ENCODE measurements at places on chromosomes 4 and X. TPM values are rescaled to one million over a fixed set of nuclear protein-coding genes. Genes with fewer than 3 reads are reported as not detected.

GRCh38 chrX:13666836-13667235 is 13.9 kb downstream of the TCEANC start:
- no peak overlapping the region for H3K4me3 ChIP-seq
- H3K4me1 ChIP-seq, result peaks cover 27% of the 10 kb centered on the region
- no peaks in the 10 kb centered on the region for H3K27me3 ChIP-seq

- no peaks in the 10 kb centered on the region for H3K36me3 ChIP-seq
- H3K4me1 ChIP-seq, result no peaks in the 10 kb centered on the region
- no peaks in the 10 kb centered on the region for H3K27me3 ChIP-seq
- H3K4me3 ChIP-seq, result no peak overlapping the region
- DNase-seq, result no peak
Observed at GRCh38 chrX:10186355-10186754, 29.6 kb downstream of the CLCN4 start.

DNA sequence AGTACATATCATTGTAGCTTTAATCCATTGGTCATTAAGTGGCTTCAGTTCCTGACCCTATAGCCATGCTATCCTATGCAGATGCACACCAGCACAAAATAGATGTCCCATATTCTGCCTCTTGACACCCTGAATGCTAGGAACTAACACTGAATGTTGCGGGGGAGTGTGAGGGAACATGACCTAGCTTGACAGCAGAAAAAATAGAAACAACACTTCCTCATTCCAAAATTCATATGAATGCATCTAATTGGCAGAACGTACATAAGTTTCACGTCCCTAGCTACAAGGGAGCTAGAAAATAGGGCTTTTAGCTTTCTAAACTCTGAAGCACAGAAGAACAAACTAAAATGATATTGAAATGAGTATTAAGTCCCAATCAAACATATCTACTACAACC is 14.4 kb upstream of the DCAF8L1 start:
- H3K4me3 ChIP-seq, result no peak overlapping the region
- H3K27ac ChIP-seq, result no peak overlapping the region
- no peak for DNase-seq
- no peaks in the 10 kb centered on the region for H3K36me3 ChIP-seq
- no peaks in the 10 kb centered on the region for H3K27me3 ChIP-seq
- no peaks in the 10 kb centered on the region for H3K4me1 ChIP-seq

DNA sequence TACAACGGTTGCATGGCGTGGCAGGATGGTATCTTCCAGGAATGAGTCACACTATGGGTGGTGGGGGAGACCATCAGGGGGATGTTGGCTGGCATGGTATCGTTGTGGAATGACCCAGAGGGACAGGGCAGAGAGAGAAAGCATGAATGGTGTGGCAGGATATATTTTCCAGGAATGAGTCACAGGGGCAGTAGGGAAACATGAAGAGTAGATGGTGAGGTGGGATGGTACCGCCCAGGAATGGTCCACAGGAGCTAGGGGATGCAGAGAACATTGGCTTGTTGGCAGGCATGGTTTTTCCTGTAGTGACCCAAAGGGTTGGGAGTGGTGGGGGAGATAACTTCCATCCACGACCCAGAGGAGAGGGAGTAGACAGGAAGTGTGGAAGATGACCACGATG is 62.4 kb downstream of the MAOA start:
- no peaks in the 10 kb centered on the region for H3K4me1 ChIP-seq
- no peaks in the 10 kb centered on the region for H3K36me3 ChIP-seq
- H3K4me3 ChIP-seq, result no peak overlapping the region
- no peak overlapping the region for H3K27ac ChIP-seq
- no peaks in the 10 kb centered on the region for H3K27me3 ChIP-seq

GRCh38 chr4:113469926-113470325 is 291.6 kb downstream of the CAMK2D start:
- peak; percentile 46 for DNase-seq
- H3K36me3 ChIP-seq, result no peaks in the 10 kb centered on the region
- no peak overlapping the region for H3K4me3 ChIP-seq
- peak overlapping the region; percentile 8 for H3K27ac ChIP-seq
- peaks cover 38% of the 10 kb centered on the region for H3K4me1 ChIP-seq
- no peaks in the 10 kb centered on the region for H3K27me3 ChIP-seq

DNA sequence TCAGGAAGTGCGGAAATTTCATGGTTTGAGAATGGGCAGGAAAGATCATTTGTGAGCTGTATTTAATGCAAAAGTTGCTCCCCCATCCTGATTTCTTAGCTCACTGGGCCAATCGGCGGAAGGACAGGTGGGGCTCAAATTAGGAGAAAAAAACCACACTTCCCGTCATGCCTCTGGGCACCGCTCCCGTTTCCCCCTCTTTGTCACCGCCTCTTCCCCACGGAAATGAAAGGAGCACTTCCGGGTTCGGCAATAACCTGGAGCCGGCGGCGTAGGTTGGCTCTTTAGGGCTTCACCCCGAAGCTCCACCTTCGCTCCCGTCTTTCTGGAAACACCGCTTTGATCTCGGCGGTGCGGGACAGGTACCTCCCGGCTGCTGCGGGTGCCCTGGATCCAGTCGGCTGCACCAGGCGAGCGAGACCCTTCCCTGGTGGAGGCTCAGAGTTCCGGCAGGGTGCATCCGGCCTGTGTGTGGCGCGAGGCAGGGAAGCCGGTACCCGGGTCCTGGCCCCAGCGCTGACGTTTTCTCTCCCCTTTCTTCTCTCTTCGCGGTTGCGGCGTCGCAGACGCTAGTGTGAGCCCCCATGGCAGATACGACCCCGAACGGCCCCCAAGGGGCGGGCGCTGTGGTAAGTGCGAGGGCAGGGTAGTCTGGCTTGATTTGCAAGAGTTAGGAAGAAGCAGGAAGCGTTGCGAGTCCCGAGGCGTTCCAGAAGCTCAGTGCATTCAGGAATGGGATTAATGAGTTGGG is at the start of gene TMEM33:
Gene TMEM33, plus strand, starts transcription at position 529 of the 751 bp plus-strand sequence. Its CDS starts 56 bp downstream, at position 585.
- DNase-seq, result peak; percentile 93
- peaks cover 11% of the 10 kb centered on the region for H3K4me1 ChIP-seq
- H3K27me3 ChIP-seq, result no peaks in the 10 kb centered on the region
- H3K36me3 ChIP-seq, result no peaks in the 10 kb centered on the region
- peak within 1 kb of the TSS; percentile 96 for H3K27ac ChIP-seq

DNA sequence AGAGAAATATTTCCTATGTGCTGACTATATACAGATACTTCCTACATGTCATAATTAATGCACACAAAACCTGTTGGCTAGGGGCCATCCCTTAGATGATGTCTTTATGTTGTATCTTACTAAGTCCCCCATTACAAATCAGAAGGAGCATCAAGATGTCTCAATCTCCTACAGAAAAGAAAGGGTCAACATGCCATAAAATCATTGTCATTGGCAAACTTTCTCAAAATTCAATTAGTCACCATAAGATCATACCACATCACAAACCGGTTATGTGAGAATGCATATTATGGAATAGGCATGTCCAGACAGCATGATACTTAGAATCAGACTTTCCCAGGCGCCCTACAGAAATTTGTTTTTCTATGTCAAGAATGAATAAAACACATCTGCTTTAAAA is 175.2 kb upstream of the TET2 start:
- H3K4me3 ChIP-seq, result no peak overlapping the region
- H3K27me3 ChIP-seq, result no peaks in the 10 kb centered on the region
- H3K4me1 ChIP-seq, result peaks cover 3% of the 10 kb centered on the region
- no peak for DNase-seq
- no peaks in the 10 kb centered on the region for H3K36me3 ChIP-seq

- DNase-seq, result no peak
- no peak overlapping the region for H3K27ac ChIP-seq
- H3K36me3 ChIP-seq, result no peaks in the 10 kb centered on the region
- no peak overlapping the region for H3K4me3 ChIP-seq
- H3K27me3 ChIP-seq, result no peaks in the 10 kb centered on the region
- H3K4me1 ChIP-seq, result no peaks in the 10 kb centered on the region
Observed at GRCh38 chrX:131277543-131278136, 11.5 kb downstream of the IGSF1 start.

GRCh38 chrX:72576141-72576894 is 3.7 kb upstream of the HDAC8 start:
- no peak for DNase-seq
- H3K36me3 ChIP-seq, result no peaks in the 10 kb centered on the region
- H3K27me3 ChIP-seq, result no peaks in the 10 kb centered on the region
- H3K4me3 ChIP-seq, result no peak overlapping the region

DNA sequence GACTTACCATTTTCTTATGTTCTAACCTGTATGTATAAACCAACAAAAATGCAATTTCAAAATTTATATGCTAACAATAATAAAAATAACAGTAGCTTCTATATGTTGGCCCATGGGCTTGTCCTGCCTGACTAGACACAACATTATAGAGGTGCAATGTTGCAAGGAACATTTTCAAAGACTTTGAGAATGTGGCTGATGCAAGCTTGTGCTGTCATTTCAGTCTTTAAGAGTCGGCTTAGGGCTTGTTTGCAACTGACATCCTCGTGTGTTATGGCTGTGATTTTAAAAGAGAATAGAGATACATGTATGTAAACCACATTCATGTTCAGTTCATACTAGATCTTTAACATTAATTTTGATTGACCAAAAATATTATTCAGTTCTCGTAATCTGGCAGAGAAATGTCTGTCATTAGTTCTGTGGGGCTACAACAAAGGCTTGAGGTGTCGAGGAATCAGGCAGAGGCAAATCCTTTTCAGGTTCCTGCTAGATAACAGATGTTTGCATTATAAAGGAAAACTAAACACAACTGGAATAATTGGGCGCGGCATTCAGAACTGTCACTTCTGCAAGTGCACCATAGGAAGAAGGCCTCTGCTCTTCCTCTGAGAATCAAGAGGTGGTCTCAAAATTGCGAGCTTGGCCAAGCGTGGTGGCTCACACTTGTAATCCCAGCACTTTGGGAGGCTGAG is 13.1 kb downstream of the TMSB4X start:
- no peaks in the 10 kb centered on the region for H3K27me3 ChIP-seq
- peak; percentile 50 for DNase-seq
- H3K27ac ChIP-seq, result peak overlapping the region; percentile 47
- H3K4me3 ChIP-seq, result no peak overlapping the region
- peaks cover 26% of the 10 kb centered on the region for H3K4me1 ChIP-seq
- H3K36me3 ChIP-seq, result no peaks in the 10 kb centered on the region

- no peaks in the 10 kb centered on the region for H3K36me3 ChIP-seq
- H3K4me3 ChIP-seq, result no peak overlapping the region
- H3K27ac ChIP-seq, result no peak overlapping the region
- H3K27me3 ChIP-seq, result no peaks in the 10 kb centered on the region
Observed at GRCh38 chr4:6608758-6609414, 31.6 kb upstream of the MRFAP1 start.

GRCh38 chr4:36209941-36210649 is 34.2 kb downstream of the ARAP2 start:
- no peak overlapping the region for H3K4me3 ChIP-seq
- no peaks in the 10 kb centered on the region for H3K27me3 ChIP-seq
- no peaks in the 10 kb centered on the region for H3K36me3 ChIP-seq
- no peaks in the 10 kb centered on the region for H3K4me1 ChIP-seq

- DNase-seq, result no peak
- H3K36me3 ChIP-seq, result no peaks in the 10 kb centered on the region
- H3K4me3 ChIP-seq, result no peak overlapping the region
- no peak overlapping the region for H3K27ac ChIP-seq
- no peaks in the 10 kb centered on the region for H3K27me3 ChIP-seq
Observed at GRCh38 chr4:168188754-168189153, 96.4 kb downstream of the ANXA10 start.

DNA sequence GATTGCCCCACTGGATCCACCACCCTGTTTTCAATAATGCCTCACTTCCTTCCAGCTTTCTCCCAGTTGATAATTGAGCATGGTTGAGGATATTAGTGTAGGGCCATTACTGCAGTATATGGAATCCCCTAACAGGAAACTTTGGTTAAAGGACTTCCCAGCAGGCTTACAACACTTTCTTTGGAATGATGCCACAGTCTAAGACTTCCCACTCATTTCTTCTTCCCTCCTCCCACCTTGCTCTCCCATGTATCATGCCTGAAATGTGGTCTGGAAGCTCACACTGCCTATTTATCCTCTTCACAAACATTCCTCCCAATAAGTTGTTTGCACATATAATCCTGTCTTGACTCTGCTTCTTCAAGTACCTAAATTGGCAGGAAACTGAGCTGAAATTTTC is 863.3 kb downstream of the CENPC start:
- H3K27ac ChIP-seq, result no peak overlapping the region
- no peaks in the 10 kb centered on the region for H3K36me3 ChIP-seq
- no peaks in the 10 kb centered on the region for H3K4me1 ChIP-seq

GRCh38 chrX:34778916-34779315 is 121.8 kb upstream of the TMEM47 start:
- no peak for DNase-seq
- no peaks in the 10 kb centered on the region for H3K27me3 ChIP-seq
- no peaks in the 10 kb centered on the region for H3K36me3 ChIP-seq
- no peak overlapping the region for H3K27ac ChIP-seq
- H3K4me3 ChIP-seq, result no peak overlapping the region
- H3K4me1 ChIP-seq, result no peaks in the 10 kb centered on the region

DNA sequence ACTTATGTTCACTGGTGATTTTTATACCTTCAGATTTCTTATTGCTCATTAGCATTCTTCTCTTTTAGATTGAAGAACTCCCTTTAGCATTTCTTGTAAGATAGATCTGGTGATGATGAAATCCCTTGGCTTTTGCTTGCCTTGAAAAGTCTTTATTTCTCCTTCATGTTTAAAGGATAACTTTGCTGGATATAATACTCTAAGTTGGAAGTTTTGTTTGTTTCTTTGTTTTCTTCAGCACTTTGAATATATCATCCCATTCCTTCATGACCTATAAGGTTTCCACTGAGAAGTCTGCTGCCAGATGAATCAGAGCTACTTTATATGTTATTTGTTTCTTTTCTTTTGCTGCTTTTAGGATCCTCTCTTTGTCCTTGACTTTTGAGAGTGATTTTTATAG is 18.5 kb downstream of the CC2D2A start:
- no peak for DNase-seq
- H3K27me3 ChIP-seq, result no peaks in the 10 kb centered on the region
- no peak overlapping the region for H3K27ac ChIP-seq
- H3K4me1 ChIP-seq, result no peaks in the 10 kb centered on the region
- no peak overlapping the region for H3K4me3 ChIP-seq

- no peaks in the 10 kb centered on the region for H3K4me1 ChIP-seq
- no peak overlapping the region for H3K4me3 ChIP-seq
- peak; percentile 59 for DNase-seq
- no peak overlapping the region for H3K27ac ChIP-seq
- H3K36me3 ChIP-seq, result no peaks in the 10 kb centered on the region
Observed at GRCh38 chrX:22192419-22193060, 80.2 kb upstream of the CBLL2 start.

The VCX3A gene
- total RNA-seq, result not detected

The PABPC1L2A gene
- total RNA-seq, result not detected

The CFAP99 gene
- total RNA-seq, result not detected

The IL21 gene
- total RNA-seq, result not detected

The MBNL3 gene
- total RNA-seq, result 174 TPM

The CD38 gene
- not detected for total RNA-seq

The EGF gene
- 0.37 TPM for total RNA-seq
